ENCODE measurements at places on chromosomes 12 and 14.

- DNase-seq = no peak
Measured at GRCh38 chr12:120228041-120228290, 27.1 kb upstream of the RPLP0 start.

DNA sequence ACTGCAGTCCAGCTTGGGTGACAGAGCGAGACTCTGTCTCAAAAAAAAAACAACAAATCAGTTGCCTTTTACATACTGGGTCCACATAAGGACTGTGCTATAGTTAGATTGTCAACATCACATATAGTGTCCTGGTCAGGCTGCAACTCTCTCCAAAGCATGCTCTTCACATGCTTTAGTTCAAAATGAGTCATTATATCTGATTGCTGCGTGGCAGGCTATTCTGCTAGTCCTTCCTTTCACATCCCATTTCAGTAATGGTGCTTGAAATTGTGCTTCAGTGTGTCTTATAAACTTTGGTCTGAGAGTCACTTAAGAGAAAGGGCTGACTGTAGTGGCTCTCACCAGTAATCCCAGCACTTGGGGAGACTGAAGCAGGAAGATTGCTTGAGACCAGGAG, 6.9 kb downstream of the LETMD1 start:
- no peak for DNase-seq

DNA sequence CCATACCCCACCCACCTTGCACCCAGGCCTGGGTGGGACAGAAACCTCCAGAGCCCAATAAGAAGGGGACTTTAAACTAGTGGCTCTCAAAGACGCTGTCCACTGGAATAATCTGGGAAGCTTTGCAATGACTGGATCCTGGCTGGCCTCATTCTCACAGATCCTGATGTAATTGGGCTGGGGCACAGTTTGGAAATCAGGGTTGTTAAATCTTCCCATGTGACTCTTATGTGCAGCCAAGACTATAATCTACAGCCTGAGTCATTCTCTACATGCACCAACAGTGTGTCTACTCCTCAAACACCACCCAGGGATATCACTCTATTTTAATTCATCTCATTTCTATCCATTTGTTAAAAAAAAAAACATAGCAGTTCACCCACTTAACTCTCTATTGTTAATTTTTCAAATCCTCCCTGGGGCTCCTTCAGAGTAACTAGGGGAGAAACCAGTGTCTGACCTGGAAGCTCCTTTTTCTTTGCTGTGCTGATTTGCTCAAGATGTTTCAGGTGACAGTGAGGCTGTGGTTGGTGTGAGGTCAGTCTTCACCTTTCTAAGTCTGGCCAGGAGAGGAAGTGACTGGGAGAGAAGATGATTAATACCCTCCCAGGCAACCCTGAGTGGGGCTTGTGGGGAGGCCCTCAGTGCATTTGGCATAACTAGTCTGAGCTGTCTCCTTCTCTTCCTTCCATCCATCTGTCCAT, 211.6 kb upstream of the SFSWAP start:
- no peak for DNase-seq

GRCh38 chr12:110935588-110935987, 15.2 kb upstream of the MYL2 start:
- DNase-seq = no peak

DNA sequence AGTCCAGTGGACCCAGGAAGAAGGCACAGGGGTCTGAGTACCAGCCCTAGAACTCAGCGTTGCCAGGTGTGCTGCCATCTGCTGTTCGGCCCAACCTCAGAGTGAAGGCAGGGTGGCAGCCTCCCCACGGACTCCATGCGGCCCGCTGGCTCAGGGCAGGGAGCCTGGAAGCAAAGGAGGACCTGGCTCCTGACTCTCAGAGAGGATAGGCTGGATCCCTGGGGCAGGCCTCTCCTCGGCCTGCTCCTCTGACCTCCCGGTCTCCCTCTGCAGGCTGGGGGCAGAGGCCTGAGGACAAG, 10.1 kb downstream of the MCRS1 start:
- DNase-seq = no peak

DNA sequence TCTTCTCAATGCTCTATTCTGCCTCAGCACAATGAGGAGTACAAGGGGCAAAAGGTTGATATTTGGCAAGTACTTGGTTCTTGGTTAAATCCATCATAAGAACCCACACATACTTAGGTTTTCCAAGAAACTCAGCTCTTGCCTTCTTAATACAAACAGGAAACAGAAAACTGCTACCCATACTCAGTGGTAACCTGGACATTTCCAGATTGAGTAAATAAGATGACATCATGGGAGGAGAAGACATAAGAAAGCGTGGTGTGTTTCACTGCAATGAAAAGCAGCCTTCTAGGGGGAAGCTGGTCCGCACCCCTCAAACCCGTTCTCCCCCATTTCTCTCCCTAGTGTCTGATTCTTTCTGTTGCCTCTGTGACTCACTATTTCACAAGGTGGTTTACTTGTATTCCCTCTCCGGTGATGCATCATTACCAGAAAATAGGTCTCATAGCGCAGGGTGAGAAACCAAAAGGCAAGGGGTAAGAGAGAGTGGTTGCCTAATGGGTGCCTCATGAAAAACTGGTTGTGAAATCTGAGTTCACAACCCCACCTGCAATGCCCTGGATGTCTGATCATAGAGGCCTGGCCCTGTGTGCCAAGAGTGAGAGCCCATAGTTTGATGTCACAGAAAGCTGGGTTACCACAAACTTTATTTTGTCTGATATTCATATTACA, 326.5 kb upstream of the TBX3 start:
- no peak for DNase-seq

- DNase-seq = no peak
Measured at GRCh38 chr12:130199581-130200390, 37.5 kb downstream of the FZD10 start.

DNA sequence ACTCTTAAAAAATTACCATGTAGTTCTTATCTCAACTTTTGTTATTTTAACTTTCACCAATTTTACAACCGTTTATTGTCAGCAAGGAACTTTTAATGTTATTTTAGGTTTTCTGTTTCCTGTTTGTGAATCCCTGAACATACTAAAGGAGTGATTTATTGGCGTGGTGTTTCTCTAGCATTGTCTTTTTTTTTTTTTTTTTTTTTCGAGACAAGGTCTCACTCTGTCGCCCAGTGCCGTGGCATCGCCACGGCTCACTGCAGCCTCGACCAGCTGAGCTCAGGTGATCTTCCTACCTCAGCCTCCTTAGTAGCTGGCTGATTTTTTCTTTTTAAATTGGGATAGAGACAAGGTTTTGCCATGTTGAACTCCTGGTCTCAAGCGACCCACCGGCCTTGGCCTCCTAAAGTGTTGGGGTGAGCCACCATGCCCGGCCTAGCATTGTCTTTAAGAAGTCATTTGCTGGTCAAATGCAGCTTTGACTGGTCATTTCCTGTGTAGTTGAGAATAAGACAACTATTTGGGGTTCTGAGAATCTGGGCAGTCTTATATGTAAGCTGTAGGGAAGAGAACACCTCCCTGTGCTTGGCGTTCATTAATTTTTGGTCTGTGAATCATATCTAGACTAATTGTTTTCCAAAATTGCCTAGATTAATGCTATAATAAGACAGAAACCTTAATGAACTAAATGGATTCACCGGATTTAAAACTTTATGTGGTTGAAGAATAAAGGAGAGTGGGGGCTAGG, 2.1 kb downstream of the WASHC4 start:
- no peak for DNase-seq

GRCh38 chr12:47079468-47079980, at the start of the genes AMIGO2 and PCED1B:
AMIGO2 (minus strand) TSS chr12:47079959; CDS start chr12:47079002, 957 bp downstream.
PCED1B (plus strand) TSS chr12:47079621; CDS start chr12:47235064, 155,443 bp downstream.
- peak; percentile 21 for DNase-seq

DNA sequence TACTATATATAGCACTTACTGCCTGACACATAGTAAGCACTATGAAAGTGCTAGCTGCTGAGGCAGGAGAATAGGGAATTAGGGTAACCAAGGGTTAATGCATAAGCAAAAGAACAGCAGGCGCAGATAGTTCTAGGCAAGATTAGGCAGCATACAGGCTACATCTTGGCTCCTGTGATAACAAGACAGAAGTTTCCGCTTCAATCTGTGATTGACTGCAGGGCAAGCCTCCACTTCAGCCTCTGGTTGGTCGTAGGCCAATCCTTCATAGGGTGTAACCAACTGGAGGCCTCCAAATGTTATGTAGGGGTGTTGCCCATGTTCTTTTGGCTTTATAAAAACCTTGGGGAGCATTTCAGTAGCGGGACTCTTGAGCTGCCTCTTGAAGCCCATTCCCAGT, 46.9 kb downstream of the KLHL28 start:
- DNase-seq = no peak

GRCh38 chr14:83151571-83151970, 1617.9 kb upstream of the SEL1L start:
- DNase-seq = no peak

DNA sequence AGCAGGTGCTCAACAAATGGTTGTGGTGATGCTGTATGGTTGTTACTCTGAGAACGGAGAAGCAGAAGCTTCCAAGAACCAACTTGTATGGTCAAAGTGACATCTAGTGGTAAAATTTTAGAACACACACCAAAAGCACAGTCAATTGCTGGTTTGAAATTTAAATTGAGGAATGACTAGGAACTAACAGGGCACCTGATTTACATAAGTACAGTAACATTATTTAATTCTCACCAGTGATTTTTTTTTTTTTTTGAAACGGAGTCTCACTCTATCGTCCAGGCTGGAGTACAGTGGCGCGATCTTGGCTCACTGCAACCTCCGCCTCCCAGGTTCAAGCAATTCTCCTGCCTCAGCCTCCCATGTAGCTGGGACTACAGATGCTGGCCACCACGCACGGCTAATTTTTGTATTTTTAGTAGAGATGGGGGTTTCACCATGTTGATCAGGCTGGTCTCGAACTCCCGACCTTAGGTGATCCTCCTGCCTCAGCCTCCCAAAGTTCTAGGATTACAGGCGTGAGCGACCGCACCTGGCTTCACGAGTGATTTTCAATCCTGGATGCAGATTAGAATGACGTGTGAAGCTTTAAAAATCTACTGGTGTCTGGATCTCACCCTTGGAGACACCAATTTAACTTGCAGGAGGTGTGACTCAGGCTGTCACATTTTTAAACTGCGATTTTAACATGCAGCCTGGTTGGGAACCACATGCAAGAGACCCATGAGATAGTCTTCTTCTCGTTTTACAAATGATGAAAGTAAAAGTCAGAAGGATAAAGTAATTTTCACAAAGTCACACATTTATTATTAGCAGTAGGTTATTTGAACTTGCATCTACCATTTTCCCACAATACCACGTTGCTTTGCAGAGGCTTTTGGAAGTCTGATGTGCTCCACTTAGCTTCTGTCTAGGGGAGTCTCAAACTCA, 14.1 kb upstream of the NUMB start:
- DNase-seq = no peak

DNA sequence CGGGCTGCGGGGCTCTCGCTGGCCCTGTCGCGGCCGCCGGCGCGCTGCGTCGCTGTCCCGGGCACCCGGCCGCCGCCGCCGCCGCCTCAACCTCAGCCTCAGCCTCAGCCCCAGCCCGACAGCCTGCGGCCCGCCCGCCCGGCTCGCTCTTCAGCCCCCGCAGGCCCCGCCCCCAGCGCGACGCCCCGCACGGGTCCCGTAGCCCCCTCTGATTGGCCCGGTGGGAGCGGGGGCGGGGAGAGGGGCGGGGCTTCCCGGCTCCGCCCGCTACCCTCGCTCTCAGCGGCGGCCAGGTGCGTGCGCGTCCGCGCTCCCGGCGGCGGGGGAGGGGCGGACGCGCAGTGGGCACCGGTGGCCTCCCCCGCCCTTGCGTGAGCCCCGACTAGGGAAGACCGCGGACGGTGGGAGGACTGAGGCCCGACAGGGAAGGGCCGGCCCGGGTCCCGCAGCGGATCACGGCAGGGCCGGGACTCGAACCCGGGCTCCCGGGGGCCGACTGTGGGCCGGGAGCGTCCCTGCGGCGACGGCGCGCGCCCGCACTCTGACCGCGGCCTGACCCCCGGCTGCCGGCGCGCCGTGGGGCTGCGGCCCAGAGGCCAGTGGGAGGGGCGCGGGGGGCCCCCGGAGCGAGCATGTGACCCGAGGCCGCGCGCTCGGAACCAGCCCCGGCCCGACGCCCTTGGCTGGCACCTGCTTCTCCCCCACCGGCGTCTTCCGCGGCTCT, at the start of gene PPP1R13B:
Gene PPP1R13B, minus strand, starts transcription at position 125 of the 724 bp plus-strand sequence. CDS start 268 bp downstream, outside the sequence.
- DNase-seq = peak; percentile 94

GRCh38 chr12:104187446-104188155, 28.0 kb upstream of the TXNRD1 start:
- DNase-seq = no peak

- no peak for DNase-seq
Measured at GRCh38 chr14:77004711-77005460, 23.6 kb downstream of the IRF2BPL start.

GRCh38 chr12:53515291-53515680, 8.0 kb upstream of the NPFF start:
- no peak for DNase-seq

DNA sequence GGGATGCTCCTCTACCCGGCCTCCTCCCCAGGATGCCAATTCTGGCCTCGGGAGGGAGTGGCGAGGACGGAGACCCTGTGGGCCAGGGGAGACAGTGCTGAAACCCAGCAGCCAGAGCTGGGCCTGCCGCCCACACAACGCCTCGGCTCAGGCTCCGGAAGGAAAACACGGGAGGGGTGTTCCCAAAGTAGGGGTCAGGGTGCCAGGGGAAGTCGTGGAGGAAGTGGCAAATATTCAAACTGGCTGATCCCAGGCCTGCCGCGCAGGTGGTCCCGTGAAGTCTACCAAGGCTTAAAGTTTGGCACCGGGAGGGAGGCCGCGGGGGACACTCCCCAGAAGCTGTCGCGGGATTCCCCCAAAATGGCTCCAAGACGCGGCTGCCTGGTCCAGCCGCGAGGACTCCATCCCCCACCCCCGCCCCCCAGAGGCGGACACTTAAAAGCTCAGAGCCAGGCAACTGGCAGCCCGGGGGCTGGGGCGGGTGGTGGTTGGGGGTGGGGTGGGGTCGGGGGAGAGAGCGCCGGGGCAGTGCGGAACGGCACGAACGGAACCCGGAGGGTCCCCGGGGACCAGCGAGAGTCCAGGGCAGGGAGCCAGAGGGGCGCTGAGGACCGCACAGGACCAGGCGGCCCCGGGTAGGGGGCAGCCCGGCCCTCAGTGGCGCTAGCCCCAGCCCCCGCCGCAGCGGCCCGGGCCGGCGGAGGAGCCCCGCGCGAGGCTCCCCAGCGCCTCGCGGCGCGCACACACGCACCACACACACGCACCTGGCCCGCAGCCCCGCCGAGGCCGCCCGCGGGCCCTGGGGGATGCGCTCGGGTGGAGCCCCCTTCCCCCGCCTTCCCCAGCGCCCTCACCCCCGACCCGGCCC, 20.0 kb downstream of the BEGAIN start:
- DNase-seq = no peak

GRCh38 chr12:50662116-50662510, 101.8 kb upstream of the ATF1 start:
- no peak for DNase-seq

GRCh38 chr12:107929436-107929835, 154.9 kb downstream of the ASCL4 start:
- DNase-seq = no peak

All from stimulated activated CD8-positive, alpha-beta memory T cell treated with anti-CD3 and anti-CD28 coated beads, Interleukin-15, amount 100 ng/mL, for 24 hours (primary cell).